Activated naive CD4-positive, alpha-beta T cell treated with anti-CD3 and anti-CD28 coated beads, Interleukin-2, amount 50 U/mL, for 72 hours (primary cell): ENCODE measurements at places on chromosomes 13 and 19. TPM values are rescaled to one million over a fixed set of nuclear protein-coding genes. Genes with fewer than 3 reads are reported as not detected.

GRCh38 chr19:43809762-43810696 lies 7.8 kb upstream of the LYPD5 start:
- no peak for DNase-seq

DNA sequence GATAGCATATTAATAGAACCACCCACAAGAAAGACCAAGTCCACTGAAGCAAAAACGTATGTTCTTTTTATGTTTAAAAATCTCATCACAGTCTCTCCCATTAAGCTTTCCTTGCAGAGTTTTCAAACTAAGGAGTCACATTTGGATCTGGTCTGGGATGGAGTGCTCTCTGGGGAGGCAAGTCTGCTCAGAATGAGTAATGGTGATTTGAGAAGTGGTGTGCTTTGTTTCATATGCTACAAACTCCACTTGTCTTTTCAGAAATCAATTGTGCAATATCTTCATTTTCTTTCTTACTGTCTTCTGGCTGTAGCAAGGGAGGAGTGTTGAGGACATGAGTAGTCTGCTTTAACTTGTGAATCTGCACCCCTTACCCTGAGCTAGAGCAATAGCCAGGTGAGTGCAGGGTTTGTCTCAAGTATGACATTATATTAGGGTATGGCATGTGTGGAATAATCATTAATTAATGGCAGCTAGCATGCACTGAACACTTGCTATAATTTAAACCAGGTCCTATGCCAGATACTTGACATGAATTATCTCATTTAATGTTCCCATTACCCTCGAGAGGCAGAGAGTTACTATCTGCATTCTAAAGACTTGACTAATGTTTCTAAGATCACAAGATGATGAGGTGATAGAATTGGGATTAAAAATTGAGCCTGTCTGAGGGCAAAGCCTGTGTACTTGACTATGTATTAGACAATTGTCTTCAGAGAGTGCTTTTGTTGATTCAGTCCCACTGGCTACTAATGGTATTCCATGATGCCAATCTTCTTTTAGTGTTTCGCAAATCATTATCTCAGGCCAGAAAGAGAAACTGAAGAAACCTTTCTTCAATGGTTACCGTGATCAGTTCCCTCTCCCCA lies 171.8 kb downstream of the GPC6 start:
- no peak for DNase-seq

DNA sequence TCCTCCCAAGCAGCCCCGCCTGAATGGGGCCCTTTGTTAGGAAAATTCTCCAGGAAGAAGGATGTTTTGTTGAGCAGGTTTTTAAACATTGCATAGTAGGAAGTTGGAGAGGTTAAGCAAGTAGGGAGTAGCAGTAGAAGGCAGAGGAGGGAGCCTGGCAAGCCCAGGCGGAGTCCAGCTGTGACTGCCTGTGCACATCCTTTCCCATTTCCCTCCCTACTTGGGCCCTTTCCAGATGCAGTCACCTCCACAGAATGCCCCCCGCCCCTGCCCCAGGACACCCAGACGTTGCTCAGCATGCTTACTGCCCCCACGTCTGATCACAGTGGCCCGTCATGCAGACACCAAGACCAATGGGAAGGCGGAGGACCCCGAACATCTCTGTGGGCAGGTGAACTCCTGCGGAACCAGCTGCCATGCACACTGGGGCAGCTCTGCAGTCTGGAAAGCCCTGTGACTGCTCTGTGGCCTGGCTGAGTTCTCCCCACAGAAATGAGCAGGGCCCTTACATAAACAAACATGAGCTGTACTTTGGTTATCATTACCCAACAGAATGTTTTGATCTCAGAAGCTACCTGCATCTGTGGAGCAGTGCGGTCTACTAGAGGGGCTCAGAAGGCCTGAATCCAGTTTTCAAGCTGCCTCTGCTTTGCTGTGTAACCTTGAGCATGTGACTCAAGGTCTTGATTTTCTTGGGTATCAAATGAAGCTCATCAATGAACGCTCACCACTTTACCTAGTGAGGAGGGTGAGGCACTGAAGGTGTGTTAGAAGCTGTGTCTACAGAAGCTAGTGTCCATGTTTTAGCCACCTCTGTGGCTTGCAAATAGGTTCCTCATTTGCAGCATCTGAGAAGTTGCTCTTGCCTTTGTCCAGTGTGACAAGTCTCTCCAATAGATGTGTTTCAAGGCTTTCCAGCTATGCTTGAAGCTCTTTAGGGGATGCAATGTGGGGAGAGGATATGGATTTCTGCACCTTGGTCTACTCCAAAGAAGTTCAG lies 84.2 kb downstream of the TNFRSF19 start:
- no peak for DNase-seq

The LRRC25 gene
- not detected for total RNA-seq

DNA sequence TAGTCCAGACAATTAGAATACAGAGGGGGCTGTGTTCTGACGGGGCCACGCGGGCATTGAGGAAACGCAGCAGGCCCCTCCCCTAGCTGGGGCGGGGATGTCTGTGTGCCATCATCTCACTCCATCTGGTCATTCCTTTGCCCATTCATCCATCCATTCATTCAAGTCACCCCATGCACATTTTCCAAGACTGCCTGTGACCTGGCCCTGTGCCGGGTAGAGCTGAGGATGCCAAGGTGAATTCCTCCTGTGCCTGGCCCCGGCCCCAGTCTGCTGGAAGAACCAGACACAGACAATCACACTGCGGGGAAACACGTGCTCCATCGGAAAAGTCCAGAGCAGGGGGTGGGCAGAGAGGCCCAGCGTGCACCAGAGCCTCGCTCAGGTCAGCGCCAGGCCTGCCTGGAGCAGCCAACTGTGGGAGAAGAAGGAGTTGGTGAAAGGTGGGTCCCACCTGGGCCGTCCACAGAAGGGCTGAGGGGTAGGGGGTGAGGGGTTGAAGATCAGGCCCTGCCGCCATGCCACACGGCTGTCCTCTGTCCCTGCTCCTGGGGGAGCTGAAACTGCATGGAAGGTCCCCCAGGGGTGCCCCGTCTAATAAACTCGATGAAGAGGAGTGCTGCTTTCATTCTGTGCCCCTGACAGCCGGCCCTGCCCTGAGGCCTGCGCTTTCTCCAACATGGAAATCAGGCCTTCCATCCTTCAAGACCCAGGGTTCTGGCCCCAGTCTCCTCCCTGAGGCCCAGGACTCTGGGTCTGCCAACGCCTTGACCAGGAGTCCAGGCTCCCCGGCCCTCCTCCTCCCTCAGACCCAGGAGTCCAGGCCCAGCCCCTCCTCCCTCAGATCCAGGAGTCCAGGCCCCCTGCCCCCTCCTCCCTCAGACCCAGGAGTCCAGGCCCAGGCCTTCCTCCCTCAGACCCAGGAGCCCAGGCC lies 1.6 kb upstream of the CACNG6 start:
- no peak for DNase-seq

- DNase-seq = peak; percentile 72
These were observed 31.4 kb upstream of the MPHOSPH8 start for GRCh38 chr13:19601749-19602725.

GRCh38 chr13:114140131-114140905 lies 7.9 kb upstream of the RASA3 start:
- no peak for DNase-seq

DNA sequence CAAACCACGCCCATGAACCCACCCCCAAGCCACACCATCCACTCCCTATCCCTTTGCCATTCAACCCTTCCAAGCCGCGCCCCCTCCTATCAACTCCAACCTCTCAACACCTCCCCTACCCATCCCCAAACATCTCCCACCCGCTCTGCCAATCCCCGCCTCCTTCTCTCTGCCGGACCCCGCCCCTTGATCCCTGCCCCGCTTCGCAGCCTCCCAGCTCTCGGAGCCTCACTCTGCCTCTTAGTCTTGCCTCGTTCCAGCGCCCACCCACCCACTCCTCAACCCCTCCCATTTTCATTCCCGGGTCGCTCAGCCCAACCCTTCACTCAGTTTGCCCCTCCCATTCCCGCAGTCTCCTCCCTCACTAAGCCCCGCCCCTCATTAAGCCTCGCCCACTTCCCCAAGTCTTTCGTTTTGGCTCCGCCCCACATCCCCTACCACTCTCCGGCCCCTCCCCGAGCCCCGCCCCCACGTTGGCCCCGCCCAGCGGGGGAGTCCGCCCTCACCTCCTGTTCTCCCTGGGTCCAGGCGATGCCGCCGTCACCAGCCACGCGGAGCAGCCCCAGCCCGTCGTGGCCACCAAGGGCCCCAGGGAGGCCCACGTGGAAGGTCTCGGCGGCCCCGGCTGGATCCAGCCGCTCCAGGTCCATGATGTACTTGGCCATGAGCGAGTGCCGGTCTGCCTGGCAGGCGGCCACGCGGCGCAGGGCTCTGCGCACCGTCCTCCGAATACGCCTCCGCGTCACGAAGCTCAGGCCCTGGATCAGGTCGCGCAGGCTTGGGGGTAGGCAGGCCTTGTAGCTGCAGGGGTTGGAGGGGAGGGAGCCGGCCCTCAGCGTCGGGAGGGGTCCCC lies 5.7 kb downstream of the JAK3 start:
- DNase-seq = no peak

GRCh38 chr13:113207890-113208420 lies 514 bp downstream of the PCID2 start:
- no peak for DNase-seq
